ENCODE measurements at places on chromosomes 3 and 15.

DNA sequence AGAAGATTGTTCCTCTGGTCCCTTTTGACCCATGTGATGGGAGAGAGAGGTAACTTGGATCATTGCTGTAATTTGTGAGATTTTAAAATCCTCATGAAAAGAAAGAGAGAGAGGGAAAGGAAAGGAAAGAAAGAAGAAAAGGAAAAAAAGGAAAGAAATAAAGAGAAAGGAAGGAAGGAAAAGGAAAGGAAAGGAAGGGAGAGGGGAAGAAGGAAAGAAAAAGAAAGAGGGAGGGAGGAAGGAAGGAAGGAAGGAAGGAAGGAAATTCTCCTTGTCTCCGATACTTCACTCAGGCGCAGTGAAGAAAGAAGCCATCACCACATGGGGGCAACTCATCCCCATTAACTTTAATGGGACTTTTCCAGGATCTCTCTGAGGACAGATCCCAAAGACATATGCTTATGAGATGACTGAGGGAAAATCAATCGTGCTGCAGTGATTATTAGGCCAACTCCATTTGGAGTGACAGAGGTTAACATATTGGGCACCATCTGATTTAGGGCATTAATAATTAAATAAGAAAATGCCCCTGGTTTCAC lies 123.0 kb downstream of the MEGF11 start:
- no peak for DNase-seq

DNA sequence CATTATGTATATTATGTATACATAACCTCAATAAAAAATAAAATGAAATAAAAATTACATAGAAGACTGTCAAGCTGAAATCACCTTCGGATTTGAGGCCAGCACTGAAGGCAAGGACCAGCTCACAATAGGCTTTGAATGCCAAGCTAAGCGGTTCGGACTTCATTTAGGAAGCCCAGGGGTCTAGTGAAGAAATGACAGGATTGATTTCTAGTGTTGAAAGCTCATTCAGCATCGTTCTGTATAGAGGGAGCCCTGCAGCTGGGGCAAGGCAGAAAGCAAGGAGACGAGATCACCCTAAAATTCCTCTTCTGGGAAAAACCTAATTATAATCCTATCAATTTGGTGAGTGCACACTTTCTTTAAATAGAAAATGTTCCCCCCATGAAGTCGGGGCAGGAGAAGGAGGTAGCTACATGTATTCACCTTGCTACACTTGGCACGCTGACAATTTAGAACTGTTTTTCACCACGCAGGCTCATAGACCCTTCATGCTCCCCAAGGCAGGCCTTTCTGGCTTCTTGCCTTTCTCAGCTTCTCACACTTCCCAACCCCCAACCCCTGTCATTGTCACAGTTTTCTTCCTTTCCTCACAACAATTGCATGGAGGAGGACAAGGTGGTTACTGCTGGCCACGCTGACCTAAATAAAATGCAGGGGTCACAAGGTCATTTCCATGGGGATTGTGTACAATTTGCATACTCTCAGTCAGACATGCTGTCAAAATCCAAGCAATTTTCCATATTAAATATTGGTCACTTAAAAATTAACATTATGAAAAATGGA lies 44.4 kb upstream of the SSR3 start:
- DNase-seq, result no peak

- DNase-seq, result no peak
These were observed 62.9 kb downstream of the PLD1 start for GRCh38 chr3:171747223-171747920.

- DNase-seq, result no peak
These were observed 38.5 kb upstream of the MELTF start for GRCh38 chr3:197068077-197068476.

DNA sequence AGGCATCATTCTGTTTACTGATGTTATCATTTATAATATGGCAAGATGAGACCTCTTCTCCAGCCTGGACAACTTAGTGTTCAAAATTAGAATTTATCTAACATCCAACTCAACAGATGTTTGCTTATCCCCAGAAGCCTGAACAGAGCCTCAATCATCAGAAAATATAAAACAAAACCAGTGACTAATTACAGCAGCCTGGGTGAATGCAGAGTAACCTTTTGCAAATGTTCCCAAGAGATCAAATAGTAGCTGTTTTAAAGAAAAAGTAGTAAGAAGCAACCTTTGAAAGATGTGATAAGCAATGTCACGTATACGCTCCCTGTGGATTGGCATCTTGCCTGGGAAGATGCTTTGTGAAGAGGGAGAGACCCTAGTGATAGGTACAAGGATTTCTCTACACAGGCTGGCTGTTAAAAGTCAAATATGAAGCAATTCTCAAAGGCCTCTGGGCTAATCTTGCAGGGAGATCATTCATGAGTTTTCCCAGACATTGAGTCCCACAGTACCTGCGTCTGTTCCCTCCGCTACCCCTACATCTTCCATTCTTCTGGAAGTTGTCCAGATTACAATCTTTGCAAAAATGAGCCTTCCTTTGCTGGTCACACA lies 39.3 kb upstream of the PRICKLE2 start:
- DNase-seq, result no peak

DNA sequence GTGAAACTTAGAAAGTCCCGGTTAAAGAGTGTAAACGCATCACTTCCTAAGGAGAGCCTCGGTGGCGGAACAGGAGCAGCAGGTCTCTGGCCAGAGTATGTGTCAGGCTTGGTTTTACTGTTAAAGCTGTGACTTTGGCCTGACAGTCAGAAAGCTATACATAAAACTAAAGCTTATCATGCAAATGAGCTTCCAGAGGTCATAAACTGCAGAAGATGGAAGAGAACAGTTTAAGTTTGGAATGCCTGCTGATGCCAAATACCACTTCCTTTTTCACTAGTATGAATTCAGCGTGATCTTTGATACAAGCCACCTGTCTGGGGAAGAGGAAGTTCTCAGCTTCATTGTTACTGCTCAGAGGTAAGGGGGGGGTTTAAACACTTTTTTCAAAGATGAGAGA lies 125.1 kb upstream of the CTDSPL start:
- DNase-seq, result no peak

- DNase-seq, result peak; percentile 9
These were observed 644.7 kb downstream of the OTOL1 start for GRCh38 chr3:162141272-162141791.

GRCh38 chr3:112405845-112406244 lies 72.9 kb downstream of the CD200 start:
- DNase-seq, result no peak

- no peak for DNase-seq
These were observed 114.4 kb downstream of the PDZRN3 start for GRCh38 chr3:73510334-73510733.

DNA sequence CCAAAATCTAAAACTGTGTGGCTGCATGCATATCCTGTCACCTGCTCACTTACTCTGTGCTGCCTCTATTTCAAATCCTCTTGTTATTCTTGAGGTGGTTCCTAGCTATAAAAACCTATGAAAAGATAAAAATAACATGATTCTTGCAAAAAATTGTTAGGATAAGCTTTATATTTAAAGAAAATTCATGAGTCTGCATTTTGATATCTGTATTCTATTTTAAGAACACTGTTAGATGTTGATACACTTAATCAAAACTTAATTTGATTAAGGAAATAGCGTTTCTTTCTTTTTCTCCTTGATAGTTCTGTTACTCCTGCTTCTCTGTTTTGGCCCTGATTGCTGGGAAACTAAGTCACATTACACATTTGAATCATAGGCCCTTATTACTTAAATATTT lies 22.5 kb downstream of the STT3B start:
- no peak for DNase-seq

GRCh38 chr3:123421353-123422174 lies 27.3 kb downstream of the ADCY5 start:
- DNase-seq, result peak; percentile 6

- no peak for DNase-seq
These were observed 43.2 kb upstream of the PIK3R4 start for GRCh38 chr3:130789782-130790322.

DNA sequence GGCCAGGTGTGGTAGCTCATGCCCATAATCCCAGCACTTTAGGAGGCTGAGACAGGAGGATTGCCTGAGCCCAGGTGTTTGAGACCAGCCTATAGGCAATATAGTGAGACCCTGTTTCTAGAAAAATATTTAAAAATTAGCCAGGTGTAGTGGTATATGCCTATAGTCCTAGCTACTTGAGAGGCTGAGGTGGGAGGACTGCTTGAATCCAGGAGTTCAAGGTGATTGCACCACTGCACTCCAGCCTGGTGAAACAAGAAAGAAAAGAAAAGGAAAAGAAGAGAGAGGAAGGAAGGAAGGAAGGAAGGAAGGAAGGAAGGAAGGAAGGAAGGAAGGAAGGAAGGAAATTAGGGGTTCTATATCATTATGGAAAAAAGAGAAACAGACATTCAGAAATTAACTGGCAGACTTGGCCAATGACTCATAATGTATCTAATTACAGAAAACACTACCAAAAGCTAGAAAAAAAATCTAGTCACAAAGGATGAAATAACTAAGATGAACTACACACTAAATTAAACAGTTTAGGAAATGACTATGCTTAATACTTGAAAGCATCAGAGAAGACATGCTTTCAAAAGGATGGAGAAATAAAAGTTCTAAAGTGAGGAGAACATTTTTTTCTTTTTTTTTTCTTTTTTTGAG lies 45.4 kb upstream of the TERB2 start:
- DNase-seq, result no peak

- DNase-seq, result no peak
These were observed 74.2 kb downstream of the RFTN1 start for GRCh38 chr3:16439163-16439847.

DNA sequence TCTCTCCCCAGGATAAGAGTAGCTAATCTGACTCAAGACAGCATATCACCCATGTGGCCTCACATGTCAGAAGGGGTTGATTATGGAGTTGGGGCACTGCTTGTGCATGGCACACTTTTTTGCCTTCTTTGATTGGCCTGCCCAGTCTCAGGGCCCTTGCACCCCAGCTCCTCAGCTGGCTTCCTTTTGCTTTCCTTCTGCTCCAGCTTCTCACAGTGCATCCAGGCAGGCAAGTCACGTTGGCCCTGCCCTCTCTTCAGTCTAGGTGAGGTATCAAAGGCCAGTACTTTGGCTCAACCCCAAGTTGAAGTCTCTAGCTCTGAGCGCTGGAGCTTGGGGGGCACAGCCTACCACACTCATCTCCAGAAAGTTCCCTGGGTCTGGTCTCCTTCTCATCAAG lies 42.2 kb downstream of the NGRN start:
- DNase-seq, result no peak
